Activated CD4-positive, alpha-beta T cell treated with anti-CD3 and anti-CD28 coated beads, Interleukin-10, Interleukin-2, amounts not matched to agents 100 ng/mL and 50 ng/mL, durations not matched to agents 16 hours and 8 hours (primary cell): ENCODE measurements at places on chromosomes 6 and 20.
A peak's percentile ranks its signal among the peaks of the same experiment; 100 is the strongest.

DNA sequence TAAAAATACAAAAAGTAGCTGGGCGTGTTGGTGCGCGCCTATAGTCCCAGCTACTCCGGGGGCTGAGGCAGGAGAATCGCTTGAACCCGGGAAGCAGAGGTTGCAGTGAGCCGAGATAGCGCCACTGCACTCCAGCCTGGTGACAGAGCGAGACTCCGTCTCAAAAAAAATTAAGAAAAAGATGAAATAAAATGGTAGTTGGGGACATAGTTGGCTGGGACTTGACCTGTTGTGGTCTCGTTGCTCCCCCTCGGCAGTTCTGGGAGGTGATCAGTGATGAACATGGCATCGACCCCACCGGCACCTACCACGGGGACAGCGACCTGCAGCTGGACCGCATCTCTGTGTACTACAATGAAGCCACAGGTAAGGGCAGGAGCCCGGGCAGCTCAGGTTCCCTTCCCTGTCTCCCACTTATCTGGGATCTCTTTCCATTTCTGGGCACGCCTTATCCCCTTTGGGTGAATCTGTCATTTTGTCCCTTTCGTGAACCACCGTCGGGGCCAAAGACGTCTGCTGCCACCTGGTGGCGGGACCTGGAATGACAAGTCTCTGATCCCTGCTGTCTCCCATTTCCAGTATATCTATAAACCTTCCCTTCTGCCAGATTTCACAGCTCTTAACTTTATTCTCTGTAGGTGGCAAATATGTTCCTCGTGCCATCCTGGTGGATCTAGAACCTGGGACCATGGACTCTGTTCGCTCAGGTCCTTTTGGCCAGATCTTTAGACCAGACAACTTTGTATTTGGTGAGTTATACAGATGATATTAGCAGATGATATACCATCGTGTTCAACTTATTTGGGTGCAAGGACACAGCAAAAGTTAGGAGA is 2.3 kb downstream of the TUBB start:
- DNase-seq: peak; percentile 86

GRCh38 chr6:163386329-163386908 is 28.1 kb upstream of the QKI start:
- DNase-seq: no peak

GRCh38 chr20:19976595-19977372 is 40.4 kb upstream of the NAA20 start:
- DNase-seq: no peak

GRCh38 chr6:37783025-37783855 is 36.3 kb upstream of the ZFAND3 start:
- no peak for DNase-seq

- DNase-seq: peak; percentile 84
Observed at GRCh38 chr6:52254731-52255378, 10.6 kb upstream of the IL17F start.

GRCh38 chr6:56808871-56809359 is 146.0 kb upstream of the BEND6 start:
- DNase-seq: no peak

GRCh38 chr6:84635081-84635761 is 129.2 kb downstream of the TBX18 start:
- DNase-seq: no peak

DNA sequence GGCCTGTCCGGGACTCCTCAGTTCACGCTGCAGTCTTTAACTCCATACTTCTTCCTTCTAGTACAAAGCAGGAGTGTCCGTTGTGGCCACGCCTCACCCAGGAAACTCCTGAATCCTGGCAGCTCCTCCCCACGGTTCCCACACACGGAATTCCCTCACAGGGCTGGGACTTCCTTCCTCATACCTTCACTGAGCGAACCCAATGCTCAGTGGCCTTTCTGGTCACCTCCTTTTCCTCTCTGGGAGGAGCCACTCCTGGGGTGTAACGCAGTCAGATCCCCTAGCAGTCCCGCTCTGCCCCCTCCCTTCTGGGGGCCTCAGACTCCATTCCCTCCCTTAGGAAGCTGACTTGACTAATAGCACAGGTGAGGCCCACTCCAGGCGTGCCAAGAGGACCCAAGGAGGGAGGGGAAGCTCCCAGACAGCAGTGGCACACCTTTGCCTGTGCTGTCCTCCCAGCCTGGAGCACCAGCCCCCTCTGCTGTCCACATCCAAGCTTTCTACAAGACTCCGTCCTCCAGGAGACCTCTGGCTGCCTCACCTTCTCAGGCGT is at the start of gene SLC52A3:
SLC52A3 (minus strand) TSS at position 75 of the 553 bp plus-strand sequence. CDS start 2,726 bp downstream, outside the sequence.
- DNase-seq: no peak

DNA sequence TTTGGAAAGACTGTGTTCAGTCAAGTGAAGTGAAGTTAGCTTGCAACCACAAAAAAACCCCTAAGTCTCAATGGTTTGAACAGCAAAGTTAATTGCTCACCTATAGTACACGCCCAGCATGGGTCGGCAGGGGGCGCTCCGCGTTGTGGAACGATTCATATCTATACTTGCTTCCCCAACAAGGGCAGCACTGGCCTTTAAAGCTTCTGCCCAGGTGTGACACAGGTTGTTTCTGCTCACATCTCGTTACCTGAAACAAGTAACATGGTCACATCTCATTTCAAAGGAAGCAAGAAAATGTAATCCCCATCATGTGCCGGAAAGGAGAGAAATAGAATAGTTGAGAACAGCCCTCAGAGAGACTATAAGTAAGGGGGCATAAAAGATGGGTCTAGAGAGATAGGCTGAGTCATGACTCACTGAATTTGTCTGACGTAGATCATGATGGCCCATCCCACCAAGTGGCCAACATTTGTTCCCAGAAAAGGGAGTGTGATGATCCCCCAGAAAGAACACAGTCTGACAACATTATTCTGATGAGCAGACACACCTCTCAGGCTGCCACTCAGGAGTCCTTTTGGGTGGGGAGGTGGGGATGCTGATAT is 29.0 kb downstream of the HNF4A start:
- peak; percentile 79 for DNase-seq
